ENCODE measurements at places on chromosomes 4 and X.

DNA sequence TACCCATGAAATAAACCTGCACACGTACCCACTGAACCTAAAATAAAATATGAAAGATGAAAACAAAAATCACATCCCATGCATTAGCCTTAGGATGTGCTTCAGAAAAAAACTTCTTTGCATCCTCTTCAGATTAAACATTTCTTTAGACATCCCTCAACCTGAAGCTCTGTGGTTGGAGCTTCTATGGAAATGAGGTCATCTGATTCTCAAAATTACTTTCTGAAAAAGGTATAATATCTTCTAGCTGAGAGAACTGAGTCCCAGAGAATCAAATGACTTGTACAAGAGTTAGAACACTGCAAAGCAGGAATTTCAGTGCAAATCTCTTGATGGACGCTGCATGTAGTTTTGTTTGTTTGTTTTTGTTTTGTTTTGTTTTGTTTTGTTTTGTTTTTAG is 19.1 kb upstream of the ANTXR2 start:
- peaks cover 24% of the 10 kb centered on the region for H3K27me3 ChIP-seq
- no peak overlapping the region for H3K4me3 ChIP-seq
- peaks cover 16% of the 10 kb centered on the region for H3K4me1 ChIP-seq
- no peak overlapping the region for H3K27ac ChIP-seq

DNA sequence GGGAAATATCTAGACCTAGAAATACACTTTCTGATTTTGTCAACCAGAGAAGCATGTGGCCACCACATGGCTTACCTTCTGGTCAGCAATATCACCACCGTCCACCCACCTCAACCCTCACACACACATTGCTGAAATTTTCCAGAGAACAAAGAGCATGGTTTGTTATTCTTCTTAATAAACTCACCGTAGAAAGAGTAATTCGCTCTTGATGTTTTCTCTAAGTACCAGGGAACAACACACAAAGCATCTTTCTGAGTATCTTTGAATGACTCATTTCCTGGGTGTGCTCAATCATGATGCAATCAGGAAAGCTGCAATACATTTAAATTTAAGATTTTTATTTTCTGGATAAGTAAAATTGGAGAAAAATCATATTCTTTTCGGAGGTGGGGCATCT is 24.7 kb upstream of the LRAT start:
- no peaks in the 10 kb centered on the region for H3K4me1 ChIP-seq
- H3K27me3 ChIP-seq, result no peaks in the 10 kb centered on the region

DNA sequence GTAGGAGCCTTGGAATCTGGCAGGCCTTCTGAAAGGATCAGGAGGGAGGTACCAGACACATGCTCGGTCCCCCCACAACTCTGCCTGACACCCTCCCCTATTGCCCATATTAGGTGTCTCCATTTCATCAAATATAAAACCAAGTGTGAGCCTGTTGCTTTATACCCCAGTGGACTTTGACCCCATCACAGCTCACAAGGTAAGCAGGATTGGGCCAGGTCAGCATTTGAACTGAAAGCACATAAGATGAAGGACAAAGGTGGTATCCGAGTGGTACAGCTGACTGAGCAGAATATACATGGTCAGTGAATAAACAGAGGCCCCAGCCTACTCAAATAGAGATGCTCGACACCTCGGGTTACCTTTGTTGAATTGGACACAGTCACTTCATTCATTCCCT is 20.0 kb downstream of the SLC25A43 start:
- no peaks in the 10 kb centered on the region for H3K36me3 ChIP-seq
- no peaks in the 10 kb centered on the region for H3K4me1 ChIP-seq
- no peak for DNase-seq
- H3K4me3 ChIP-seq, result no peak overlapping the region
- peaks cover 5% of the 10 kb centered on the region for H3K27me3 ChIP-seq
- no peak overlapping the region for H3K27ac ChIP-seq

DNA sequence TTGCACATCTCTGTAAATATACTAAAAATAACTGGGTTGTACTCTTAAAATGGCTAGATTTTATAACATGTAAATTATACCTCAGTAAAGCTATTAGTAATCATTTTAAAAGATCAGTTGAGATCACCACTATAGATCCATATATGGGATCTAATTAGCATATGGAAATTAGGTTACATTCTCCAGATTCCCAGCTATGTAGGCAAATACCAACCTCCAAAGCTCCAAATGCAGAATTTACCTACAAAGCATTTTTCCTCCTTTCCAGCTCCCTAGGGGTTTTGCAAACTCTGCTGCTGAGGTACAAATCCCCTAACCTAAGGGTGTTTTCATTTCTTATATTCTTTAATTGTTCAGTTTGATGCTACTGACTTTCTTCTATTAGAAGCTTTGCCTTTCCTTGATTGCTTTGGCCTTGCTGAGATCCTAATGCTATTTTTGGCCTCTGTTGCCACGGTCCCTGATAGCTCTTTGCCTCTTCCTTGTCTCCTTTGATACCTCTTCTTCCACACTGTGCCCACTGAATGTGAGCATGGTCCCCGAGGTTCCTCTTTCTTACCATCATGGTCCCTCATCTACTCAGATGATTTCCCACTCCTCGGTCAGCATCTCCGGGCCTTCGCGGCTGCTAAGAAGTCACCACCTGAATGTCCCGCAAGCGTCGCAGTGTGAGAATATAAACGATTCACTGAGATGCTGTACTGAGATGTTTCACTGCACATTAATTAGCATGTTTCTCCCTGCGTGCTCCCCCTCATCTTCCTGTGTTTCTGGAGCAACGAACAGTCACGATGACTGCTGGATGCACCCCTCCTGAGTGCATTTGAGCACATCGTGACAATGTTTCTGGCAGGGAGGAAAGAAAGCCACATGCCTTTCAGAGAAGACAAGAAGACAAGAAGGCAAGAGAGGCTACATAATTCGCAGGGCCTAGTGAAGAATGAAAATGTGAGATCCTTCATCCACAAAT is 23.8 kb downstream of the ENPP6 start:
- H3K27ac ChIP-seq, result peak overlapping the region; percentile 31
- peaks cover 6% of the 10 kb centered on the region for H3K4me1 ChIP-seq
- peaks cover 30% of the 10 kb centered on the region for H3K27me3 ChIP-seq
- no peak overlapping the region for H3K4me3 ChIP-seq
- no peak for DNase-seq

DNA sequence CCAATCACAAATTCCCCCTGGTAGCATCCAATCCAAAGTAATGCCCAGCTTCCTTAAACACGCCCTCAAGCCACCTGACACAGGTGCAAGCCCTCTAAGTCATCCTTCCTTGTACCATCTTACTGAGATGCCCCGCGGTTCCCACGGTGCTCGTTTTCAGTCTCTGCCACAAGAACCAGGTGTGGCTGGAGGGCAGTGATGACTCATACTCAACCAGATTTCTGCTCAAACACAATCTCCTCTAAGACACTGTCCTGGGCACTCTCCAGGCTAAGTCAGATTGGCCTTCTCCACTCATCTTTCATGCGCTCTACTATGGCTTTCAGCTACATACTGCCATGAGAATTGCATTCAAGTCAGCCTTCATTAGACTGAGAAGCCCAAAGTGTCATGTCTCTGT is 3.5 kb downstream of the SH3KBP1 start:
- H3K36me3 ChIP-seq, result no peaks in the 10 kb centered on the region
- peak overlapping the region; percentile 72 for H3K4me3 ChIP-seq
- peaks cover 56% of the 10 kb centered on the region for H3K4me1 ChIP-seq
- DNase-seq, result no peak
- H3K27me3 ChIP-seq, result no peaks in the 10 kb centered on the region

DNA sequence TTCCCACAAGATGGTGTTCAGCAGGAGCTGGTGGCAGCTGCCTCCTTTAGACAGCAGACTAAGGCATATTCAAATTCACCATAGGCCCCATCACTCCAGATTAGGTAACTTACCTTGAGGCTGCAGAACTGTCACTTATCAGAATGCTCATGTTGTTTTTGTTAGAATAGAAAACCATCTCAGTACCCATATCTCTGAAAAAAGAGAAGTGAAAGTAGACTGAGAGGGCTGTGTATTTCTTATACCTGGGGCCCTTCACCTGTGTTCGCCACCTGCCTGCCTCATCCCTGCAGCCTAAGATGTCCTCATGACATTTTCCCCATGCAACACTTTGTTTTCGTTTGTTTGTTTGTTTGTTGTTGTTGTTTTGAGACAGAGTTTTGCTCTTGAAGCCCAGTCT is 32.9 kb upstream of the SPRY1 start:
- H3K27ac ChIP-seq, result no peak overlapping the region
- DNase-seq, result no peak
- peaks cover 7% of the 10 kb centered on the region for H3K4me1 ChIP-seq
- H3K27me3 ChIP-seq, result no peaks in the 10 kb centered on the region

DNA sequence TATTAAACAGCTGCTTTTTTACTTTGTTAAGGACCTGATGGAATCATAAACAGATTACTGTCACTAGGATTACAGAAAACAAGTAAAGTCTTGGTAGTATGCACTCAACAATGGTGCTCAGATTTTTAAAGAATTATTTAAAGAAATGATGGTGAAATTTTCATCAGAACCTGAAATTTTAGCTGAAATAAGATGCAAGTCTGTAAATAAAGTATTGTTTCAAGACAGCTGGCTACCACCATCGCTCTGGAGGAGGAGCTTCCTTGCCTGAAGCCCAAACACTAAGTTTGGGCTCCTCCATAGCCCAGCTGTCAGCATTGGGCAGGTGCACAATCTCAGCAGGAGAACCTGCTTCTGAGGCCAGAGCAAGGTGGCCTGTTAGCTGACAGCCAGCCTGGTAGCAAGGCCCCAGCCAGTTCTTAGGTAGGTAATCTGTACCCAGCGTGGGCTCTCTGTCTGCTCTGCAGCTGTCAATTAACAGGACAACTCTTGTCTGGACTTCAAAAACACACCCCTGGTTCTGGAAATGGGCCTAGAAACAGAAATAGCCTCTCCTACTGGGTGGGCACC is 4.6 kb downstream of the GAB1 start:
- no peaks in the 10 kb centered on the region for H3K36me3 ChIP-seq
- no peak overlapping the region for H3K4me3 ChIP-seq
- H3K4me1 ChIP-seq, result peaks cover 5% of the 10 kb centered on the region
- no peak for DNase-seq
- H3K27me3 ChIP-seq, result peaks cover 2% of the 10 kb centered on the region

DNA sequence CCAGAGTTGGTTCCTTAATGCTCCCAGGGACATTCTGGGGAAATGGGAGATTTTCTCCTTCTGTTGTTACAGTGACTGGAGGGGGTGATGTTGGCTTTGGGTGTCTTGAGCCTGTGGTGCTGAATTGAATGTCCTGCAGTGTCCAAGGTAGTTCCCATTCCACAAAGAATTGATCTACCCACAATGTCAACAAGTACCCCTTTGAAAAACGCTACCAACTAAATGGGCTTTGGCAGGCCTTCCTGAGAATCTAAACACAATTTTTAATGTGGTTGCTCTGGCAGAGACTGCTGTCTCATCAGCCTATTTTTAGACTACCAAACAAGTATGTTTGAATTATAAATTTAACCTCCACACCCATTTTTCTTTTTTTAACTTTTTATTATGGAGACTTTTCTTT is 69.4 kb downstream of the CCKAR start:
- no peaks in the 10 kb centered on the region for H3K27me3 ChIP-seq
- H3K36me3 ChIP-seq, result peaks cover 21% of the 10 kb centered on the region
- H3K27ac ChIP-seq, result no peak overlapping the region
- no peak overlapping the region for H3K4me3 ChIP-seq
- H3K4me1 ChIP-seq, result no peaks in the 10 kb centered on the region

- H3K27me3 ChIP-seq, result no peaks in the 10 kb centered on the region
- no peaks in the 10 kb centered on the region for H3K4me1 ChIP-seq
- no peak overlapping the region for H3K4me3 ChIP-seq
- no peak overlapping the region for H3K27ac ChIP-seq
- no peak for DNase-seq
Measured at GRCh38 chr4:5788144-5788543, 77.1 kb downstream of the EVC start.

GRCh38 chr4:124111922-124112321 is 600.6 kb downstream of the ANKRD50 start:
- H3K4me3 ChIP-seq, result no peak overlapping the region
- H3K36me3 ChIP-seq, result no peaks in the 10 kb centered on the region
- no peaks in the 10 kb centered on the region for H3K4me1 ChIP-seq

DNA sequence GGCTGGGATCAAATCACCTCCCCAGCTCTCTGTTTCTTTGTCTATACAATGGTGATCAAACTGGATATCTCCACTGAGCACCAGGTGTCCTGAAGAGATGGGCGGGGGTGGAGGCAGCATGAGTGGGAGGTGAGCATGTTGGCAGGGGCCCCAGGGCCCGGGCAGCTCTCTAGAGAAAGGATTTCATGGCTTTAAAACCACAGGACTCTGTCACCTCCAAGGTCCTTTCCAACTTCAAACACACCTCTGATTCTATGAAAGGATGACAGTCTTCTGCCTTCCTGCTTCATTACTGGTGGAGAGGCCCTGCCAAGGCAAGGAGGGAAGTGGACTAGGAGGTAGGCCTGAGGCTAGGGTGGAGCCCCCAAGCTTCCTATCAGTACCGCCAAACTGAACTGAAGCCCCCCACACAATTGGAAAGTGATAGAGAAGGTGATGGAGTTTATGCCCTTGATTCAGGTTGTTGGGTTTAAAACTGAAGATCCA is 38.6 kb downstream of the TRIM2 start:
- no peaks in the 10 kb centered on the region for H3K4me1 ChIP-seq
- no peak overlapping the region for H3K4me3 ChIP-seq
- H3K27ac ChIP-seq, result no peak overlapping the region
- no peak for DNase-seq
- H3K36me3 ChIP-seq, result no peaks in the 10 kb centered on the region
- H3K27me3 ChIP-seq, result peaks cover 4% of the 10 kb centered on the region

DNA sequence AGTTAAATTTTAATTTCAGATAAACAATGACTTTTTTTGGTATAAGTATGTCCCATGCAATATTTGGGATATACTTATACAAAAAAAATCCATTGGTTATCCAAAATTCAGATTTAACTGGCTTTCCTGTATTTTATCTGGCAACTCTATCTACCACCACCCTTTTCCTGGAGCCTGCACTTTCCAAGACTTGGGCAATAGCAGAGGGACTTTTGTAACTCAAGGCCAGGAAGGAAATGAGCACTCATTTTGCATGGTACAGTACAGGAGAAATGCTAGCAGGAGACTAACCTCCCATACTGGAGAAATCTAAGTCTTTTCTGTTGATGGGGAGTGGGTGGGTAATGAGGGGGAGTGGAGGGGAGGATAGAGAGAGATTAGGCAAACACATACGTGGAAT is 37.7 kb upstream of the PLAC1 start:
- peaks cover 7% of the 10 kb centered on the region for H3K4me1 ChIP-seq
- H3K27me3 ChIP-seq, result peaks cover 15% of the 10 kb centered on the region
- no peak overlapping the region for H3K27ac ChIP-seq
- H3K36me3 ChIP-seq, result no peaks in the 10 kb centered on the region
- no peak overlapping the region for H3K4me3 ChIP-seq

GRCh38 chr4:102007959-102008425 is 217.5 kb downstream of the BANK1 start:
- no peaks in the 10 kb centered on the region for H3K36me3 ChIP-seq
- H3K4me3 ChIP-seq, result no peak overlapping the region
- no peak for DNase-seq
- H3K27ac ChIP-seq, result no peak overlapping the region
- no peaks in the 10 kb centered on the region for H3K27me3 ChIP-seq
